ENCODE measurements at places on chromosomes 6 and 20. TPM values are rescaled to one million over a fixed set of nuclear protein-coding genes. Genes with fewer than 3 reads are reported as not detected.

OR11A1 gene
- not detected for total RNA-seq

GRCh38 chr6:34791701-34792604 lies at the start of gene BLTP3A:
Gene BLTP3A (plus strand): TSS chr6:34792083. CDS start chr6:34792251, 168 bp downstream.
- peaks cover 5% of the 10 kb centered on the region for H3K36me3 ChIP-seq
- peak within 1 kb of the TSS; percentile 97 for H3K4me3 ChIP-seq
- H3K27me3 ChIP-seq = no peaks in the 10 kb centered on the region
- H3K27ac ChIP-seq = peak within 1 kb of the TSS; percentile 93
- DNase-seq = peak; percentile 94

DNA sequence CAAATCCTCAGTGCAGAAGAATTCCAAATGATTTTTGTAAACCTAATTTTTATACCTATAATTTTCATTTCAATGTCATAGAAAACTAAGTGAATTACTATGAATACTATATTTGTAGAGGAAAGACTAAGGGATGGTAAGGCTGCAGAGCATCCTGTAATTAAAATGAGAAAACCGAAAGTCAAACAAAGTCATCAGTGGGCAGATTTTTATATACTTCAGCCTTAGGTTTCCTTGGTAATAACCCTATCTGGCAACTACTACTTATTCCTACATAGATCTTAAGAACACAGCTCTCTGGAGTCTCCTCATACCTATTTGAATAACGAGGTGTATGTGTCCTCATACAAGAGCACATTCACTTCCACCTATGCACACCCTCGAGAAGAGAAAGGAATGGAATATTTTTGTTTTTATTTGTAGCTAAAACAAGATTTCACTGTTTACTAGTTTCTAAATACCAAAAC lies 117.9 kb upstream of the SGK1 start:
- no peak for DNase-seq
- peaks cover 37% of the 10 kb centered on the region for H3K4me1 ChIP-seq
- H3K4me3 ChIP-seq = peak overlapping the region; percentile 73
- peaks cover 2% of the 10 kb centered on the region for H3K36me3 ChIP-seq
- H3K27me3 ChIP-seq = no peaks in the 10 kb centered on the region

DNA sequence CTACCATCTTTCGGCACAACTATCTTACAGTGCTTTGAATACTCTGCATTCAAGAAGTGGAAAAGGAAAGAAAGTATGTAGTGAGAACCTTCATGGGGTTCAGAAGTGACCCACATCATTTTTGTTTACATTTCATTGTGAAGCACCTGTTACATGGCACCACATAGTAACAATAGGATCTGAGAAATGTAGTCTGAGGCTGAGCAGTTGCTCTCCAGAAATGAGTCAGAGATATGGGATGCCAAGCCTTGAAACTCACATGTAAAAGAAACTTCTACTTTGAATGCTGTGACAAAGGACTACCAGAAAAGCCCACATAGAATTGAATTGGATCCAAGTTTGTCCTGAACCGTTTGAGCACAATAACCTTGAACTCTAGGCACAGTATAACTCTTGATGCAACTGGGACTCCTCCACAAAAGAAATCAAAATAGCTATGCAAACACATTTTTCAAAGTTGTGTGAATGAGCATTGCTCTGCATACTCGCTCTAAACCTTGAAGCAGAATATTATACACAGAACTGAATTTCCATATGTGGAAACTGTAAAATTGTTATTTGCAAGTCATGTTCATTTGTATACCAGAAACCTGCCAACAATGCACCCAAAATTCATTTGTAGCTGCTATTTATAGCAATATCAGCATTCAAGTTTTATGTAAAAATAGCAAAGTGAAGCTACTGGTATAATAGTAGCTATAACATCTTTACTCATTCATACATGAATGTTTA lies 400.9 kb upstream of the POU3F2 start:
- H3K27ac ChIP-seq = no peak overlapping the region
- no peak for DNase-seq
- H3K4me3 ChIP-seq = no peak overlapping the region
- H3K4me1 ChIP-seq = no peaks in the 10 kb centered on the region
- no peaks in the 10 kb centered on the region for H3K36me3 ChIP-seq
- no peaks in the 10 kb centered on the region for H3K27me3 ChIP-seq

DNA sequence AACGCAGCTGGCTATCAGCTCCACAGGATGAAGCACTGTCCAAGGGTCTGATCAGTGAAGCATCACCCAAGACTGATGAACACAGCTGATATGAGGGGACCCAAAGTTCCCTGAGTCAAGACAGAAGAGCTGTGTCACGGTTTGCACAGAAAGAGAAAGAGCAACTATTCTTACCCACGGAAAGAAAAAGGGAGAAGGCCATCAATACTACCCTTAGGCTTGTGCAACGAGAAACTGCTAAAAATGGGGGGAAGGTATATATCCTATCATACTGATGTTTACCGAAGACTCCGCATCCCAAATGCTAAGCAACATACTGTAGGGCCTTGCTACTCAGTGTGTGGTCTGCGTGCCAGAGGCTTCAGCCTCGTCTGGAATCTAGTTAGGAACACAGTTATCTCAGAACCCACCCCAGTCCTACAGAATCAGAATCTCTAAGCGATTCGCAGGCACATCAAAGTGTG lies 665 bp downstream of the FASTKD5 start:
- peak overlapping the region; percentile 87 for H3K27ac ChIP-seq
- H3K4me1 ChIP-seq = peaks cover 32% of the 10 kb centered on the region
- peak; percentile 74 for DNase-seq
- peak overlapping the region; percentile 92 for H3K4me3 ChIP-seq

HAO1 gene
- total RNA-seq = not detected

DNA sequence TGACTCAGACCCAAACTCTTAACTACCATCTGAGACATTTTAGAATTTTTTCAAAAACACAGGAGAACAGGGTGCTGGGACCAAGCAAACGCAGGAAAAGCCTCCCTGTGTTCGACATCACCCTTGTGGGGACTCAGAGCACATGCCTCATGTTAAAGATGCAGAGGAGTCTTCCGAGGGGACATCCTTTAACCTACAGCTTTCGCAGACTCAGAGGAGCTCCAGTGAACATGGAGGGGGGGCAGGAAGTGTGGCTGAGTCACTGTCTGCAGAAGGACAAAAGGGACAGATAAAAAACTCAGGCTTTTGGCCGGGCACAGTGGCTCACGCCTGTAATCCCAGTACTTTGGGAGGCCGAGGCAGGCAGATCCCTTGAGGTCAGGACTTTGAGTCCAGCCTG lies 15.1 kb downstream of the BMP7 start:
- H3K27ac ChIP-seq = no peak overlapping the region
- peaks cover 7% of the 10 kb centered on the region for H3K4me1 ChIP-seq
- H3K4me3 ChIP-seq = no peak overlapping the region

CCN5 gene
- not detected for total RNA-seq

Measured in activated CD4-positive, alpha-beta T cell treated with anti-CD3 and anti-CD28 coated beads, Interleukin-2, amount 10 ng/mL, durations not matched to agents 24 days and 14 days (primary cell).